Kidney tubule cell (primary cell): ENCODE measurements at places on chromosomes 5 and 9.

DNA sequence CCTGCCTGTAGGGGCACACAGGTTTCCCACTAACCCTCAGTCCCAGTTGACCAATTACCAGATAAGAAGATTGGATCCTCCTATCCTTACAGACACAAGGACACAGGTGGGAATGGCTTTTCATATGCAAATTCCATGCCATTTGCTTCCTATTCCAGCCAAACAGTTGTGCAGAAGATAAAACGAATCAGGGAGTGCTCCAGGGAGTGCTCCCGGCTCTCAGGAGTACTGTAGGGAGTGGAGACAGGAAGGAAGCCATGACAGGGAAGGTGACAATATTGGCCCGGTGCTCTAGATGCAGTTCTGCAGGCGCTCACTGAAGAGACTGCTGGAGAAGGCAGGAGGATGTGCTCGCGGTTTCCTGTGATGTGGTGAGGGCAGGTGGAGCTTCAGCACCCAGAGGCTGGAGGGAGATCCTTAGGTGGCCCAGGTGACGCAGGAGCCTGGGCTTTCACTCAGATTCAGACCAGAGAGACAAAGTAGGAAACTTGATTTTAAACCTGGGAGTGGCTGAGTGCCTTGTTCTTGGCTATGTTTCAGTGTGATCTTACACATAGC is 260.0 kb downstream of the AUH start:
- DNase-seq: no peak

GRCh38 chr5:115309751-115310370 is 13.4 kb upstream of the CCDC112 start:
- peak; percentile 75 for DNase-seq

DNA sequence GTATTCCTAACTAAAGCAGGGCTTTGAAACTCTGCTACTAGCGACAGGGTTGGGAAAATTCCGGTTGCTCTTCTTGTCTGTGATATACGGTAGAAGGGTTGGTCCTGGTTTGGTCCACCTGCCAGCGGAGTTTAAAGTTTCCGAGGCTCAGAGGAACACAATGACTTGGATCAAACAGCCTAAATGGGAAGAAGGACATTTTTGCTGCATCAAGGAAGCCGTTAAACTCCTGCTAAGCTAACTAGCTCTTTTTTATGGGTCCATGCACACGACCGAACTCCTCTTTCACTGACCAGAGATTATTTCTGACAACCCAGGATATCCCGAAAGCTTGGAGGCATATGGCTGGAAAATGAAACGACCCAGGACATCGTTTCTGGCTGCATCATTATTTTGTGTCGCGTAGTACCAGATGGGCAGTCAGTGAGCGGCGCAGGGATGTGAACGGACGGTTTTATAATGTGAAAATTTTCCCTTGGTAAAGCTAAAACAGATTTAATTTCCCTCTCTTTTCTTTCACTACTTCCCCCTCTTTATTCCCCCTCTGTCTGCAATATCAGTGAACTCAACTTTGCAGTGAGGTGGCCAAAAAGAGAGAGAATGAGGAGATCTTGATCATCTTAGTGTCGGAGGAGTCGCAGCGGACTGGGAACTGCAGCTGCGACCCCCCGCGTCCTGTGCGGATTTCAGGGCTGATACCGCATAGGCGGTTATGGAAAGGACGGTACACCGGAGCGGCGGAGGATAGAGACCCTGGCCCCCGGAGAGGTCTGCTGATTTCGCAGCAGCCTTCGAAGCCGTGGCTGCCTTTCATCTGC is at the start of gene LURAP1L:
TSS of gene LURAP1L (plus strand) at position 160 of the 818 bp plus-strand sequence. CDS start 696 bp downstream, outside the sequence.
- peak; percentile 83 for DNase-seq

DNA sequence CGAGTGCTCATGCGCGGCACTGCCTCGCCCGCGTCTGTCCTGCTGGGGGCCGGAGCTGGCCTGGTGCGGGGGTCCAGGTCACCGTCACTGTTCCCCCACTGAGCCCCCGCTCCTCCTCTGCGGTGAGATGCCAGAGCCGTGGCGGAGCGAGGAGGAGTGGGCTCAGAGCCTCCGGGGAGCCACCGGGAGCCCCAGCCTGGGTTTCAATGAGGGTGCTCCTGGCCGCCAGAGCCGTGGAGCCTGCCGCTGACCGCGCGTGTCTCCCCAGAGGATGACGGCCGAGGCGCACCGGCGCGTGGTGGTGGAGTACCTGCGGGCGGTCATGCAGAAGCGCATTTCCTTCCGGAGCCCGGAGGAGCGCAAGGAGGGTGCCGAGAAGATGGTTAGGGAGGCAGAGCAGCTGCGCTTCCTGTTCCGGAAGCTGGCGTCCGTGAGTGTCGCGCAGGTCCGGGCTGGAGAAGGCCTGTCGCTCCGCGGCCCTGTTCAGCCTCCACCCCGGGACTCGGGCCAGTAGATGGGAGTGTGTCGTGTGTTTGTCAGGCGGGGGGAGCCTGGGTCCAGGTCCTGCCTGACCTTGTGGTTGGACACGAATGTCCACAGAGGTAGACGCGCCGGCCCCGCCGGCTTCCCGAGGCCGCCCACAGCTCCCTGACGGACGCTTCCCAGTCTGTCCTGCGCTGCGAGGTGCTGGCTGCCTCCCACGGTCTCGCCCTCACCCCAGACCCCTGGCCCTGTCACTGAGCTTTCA is 22.0 kb downstream of the EXOC3 start:
- DNase-seq: no peak

- no peak for DNase-seq
These were observed 453.3 kb upstream of the KLF4 start for GRCh38 chr9:107942856-107943255.

DNA sequence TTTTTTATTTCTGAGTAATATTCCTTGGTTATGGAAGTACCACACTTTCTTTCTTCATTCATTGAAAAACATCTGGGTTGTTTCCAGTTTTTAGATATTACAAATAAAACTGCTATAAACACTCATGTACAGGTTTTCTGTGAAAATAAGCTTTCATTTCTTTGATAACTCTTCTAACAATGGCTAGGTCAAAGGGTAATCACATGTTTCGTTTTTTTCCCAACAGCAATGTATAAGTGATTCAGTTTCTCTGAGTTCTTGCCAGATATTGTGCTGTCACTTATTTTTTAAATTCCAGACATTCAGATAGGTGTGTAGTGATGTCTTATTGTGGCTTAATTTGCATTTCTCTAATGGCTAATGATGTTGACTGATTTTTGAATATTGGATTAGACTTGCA is 16.7 kb upstream of the TNPO1 start:
- no peak for DNase-seq

DNA sequence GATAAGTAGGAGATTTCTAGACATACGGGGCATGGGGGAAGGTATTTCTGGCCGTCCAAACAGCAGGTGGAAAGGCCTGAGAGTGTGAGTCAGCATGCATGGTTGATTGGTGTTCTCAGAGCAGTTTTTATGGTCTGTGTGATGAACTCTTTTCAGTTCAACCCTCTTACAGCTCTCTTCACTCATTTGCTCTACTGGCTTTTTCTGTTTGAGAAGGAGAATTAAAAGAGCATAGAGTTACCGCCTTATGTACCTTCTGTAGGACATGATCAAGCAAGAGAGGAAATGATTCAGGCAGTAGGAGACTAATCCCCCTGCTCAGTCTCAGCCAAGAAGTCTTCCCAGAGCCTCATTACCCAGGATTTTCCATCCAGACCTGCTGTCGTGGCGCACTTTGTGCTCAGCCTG is 92.4 kb downstream of the PRDM6 start:
- peak; percentile 55 for DNase-seq

GRCh38 chr5:1725641-1726468 is 73.8 kb downstream of the MRPL36 start:
- no peak for DNase-seq

- no peak for DNase-seq
These were observed 4.9 kb downstream of the PTBP3 start for GRCh38 chr9:112328545-112328944.

DNA sequence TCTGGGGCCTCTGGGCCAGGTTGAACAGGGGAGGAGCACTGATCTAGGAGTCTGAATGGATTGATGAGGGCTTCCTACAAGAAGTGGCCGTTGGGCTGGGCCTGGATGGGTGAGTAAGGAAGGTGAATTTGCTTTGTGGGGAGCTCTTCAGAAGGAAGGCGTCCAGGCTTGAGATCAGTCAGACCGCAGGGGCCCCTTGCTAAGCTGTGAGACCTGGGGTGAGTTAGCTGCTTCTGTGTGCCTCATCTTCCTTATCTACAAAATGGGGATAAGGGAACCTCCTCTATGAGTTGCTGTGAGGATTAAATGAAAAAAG is 1.1 kb upstream of the SYNPO start:
- peak; percentile 48 for DNase-seq

GRCh38 chr5:77719666-77720363 is 56.3 kb downstream of the TBCA start:
- no peak for DNase-seq

- DNase-seq: no peak
These were observed 159.4 kb downstream of the PIK3R1 start for GRCh38 chr5:68374796-68375518.

- no peak for DNase-seq
These were observed 15.3 kb downstream of the ASPN start for GRCh38 chr9:92467041-92467440.
